ENCODE measurements at places on chromosomes 3 and 15.

- H3K4me3 ChIP-seq, result no peak overlapping the region
- no peaks in the 10 kb centered on the region for H3K36me3 ChIP-seq
- no peaks in the 10 kb centered on the region for H3K27me3 ChIP-seq
- no peak for DNase-seq
Observed at GRCh38 chr3:182007441-182007840, 295.7 kb downstream of the SOX2 start.

DNA sequence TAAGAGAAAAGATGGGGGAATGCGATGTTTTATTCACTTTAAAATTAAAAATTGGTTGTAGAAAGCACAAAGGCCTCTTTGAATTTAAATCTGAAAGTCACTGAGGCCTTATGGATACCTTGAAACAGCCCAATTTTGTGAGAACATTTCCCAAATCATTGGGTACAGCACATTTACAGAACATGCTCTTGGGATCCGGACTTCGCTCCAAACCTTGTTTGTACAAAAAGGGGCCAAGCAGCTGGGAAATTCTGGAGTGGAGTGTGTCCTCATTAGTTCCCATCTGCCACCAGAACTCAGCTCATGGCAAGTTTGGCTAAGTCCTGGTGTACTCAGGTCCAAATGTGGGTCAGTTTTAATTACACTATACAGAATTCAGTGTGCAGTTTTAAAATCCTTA, 254.2 kb downstream of the ZBTB20 start:
- no peak overlapping the region for H3K4me3 ChIP-seq
- peaks cover 4% of the 10 kb centered on the region for H3K27me3 ChIP-seq
- no peaks in the 10 kb centered on the region for H3K36me3 ChIP-seq
- DNase-seq, result no peak
- no peak overlapping the region for H3K27ac ChIP-seq

DNA sequence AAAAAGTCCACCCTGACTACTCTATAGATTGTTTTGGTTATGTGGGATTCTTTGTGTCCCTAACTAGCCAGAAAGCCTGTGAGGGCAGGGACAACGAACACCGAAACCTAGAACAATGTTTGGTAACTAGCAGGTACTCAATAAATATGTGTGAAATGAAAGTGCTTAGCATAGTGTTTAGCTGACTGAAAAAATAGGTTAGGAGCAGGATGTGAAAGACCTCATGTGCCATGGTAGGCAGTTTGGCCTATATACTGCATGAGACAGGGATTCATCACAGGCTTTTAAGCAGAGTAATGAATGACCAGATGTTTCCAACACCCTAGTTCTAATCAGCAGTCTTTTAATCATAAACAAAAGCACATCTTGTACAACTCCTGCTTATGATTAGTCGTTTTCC, 64.2 kb downstream of the MYO5A start:
- no peak overlapping the region for H3K4me3 ChIP-seq
- H3K4me1 ChIP-seq, result peaks cover 30% of the 10 kb centered on the region
- H3K36me3 ChIP-seq, result peaks cover 12% of the 10 kb centered on the region
- H3K27ac ChIP-seq, result 0 out of 2 replicates have a peak overlapping the region, but pooled peaks have one; percentile 75

GRCh38 chr15:92095693-92096092, 242.2 kb downstream of the SLCO3A1 start:
- H3K4me1 ChIP-seq, result peaks cover 32% of the 10 kb centered on the region
- DNase-seq, result no peak
- H3K36me3 ChIP-seq, result peaks cover 2% of the 10 kb centered on the region
- no peak overlapping the region for H3K27ac ChIP-seq
- H3K4me3 ChIP-seq, result no peak overlapping the region

DNA sequence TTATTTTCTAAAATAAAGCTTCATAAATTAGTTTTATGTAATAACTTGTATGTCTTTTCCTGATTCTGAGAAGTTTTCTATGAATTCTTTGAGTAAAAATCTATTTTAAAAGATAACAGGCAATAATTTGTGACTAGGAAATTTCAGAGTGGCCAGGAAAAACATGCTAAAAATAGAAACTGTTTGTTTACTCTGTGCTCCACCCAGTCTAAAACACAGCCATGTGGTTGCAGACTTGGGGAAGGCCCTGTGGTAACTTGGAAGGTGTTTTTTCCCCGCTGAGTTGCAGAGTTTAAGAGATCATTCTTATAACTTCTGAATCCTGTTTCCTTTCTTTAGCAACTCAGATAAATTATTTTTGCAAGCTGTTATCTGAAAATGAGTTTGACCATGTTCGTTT, 21.9 kb downstream of the PLCL2 start:
- DNase-seq, result no peak
- peaks cover 55% of the 10 kb centered on the region for H3K4me1 ChIP-seq
- H3K36me3 ChIP-seq, result no peaks in the 10 kb centered on the region
- no peaks in the 10 kb centered on the region for H3K27me3 ChIP-seq

Data from WTC11 (cell line).